Body of pancreas (tissue), 4 donors: ENCODE measurements at places on chromosomes 2 and 18. TPM values are rescaled to one million over a fixed set of nuclear protein-coding genes. Genes with fewer than 3 reads are reported as not detected.

MC5R gene
- total RNA-seq, result not detected

TRIM43 gene
- total RNA-seq, result not detected

- DNase-seq, result no peak
These were observed 62.4 kb downstream of the PLB1 start for GRCh38 chr2:28558158-28558820.

DNA sequence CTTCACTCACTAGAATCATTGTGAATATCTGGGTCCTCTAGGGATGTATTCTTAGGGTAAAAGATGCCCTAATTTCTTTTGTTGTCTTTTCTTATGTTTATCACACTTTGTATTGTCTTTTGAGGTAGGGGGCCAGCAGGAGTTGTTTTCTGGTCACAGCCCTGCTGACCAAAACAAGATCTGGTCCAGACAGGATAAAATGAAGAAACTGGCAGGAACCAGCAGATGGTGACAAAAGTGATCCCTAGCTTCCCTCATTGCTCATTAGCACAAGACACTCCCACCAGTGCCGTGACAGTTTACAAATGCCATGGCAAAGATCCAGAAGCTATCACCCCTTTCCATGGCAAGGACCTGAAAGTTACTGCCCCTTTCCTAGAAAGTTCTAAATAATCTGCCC lies 81.7 kb upstream of the CCDC85A start:
- DNase-seq, result no peak

GRCh38 chr2:96809951-96810782 lies 5.9 kb upstream of the CNNM3 start:
- no peak for DNase-seq
